Activated CD8-positive, alpha-beta memory T cell treated with anti-CD3 and anti-CD28 coated beads for 1 hour (primary cell): ENCODE measurements at places on chromosomes 7 and 10.

GRCh38 chr7:77402818-77403217 lies 13.3 kb downstream of the GSAP start:
- DNase-seq = no peak

- no peak for DNase-seq
These were observed 1.6 kb downstream of the SFMBT2 start for GRCh38 chr10:7409045-7409731.

GRCh38 chr10:88583584-88583957 lies 453 bp upstream of the RNLS start:
- DNase-seq = no peak

GRCh38 chr10:13147161-13147560 lies 14.2 kb upstream of the MCM10 start:
- DNase-seq = no peak

DNA sequence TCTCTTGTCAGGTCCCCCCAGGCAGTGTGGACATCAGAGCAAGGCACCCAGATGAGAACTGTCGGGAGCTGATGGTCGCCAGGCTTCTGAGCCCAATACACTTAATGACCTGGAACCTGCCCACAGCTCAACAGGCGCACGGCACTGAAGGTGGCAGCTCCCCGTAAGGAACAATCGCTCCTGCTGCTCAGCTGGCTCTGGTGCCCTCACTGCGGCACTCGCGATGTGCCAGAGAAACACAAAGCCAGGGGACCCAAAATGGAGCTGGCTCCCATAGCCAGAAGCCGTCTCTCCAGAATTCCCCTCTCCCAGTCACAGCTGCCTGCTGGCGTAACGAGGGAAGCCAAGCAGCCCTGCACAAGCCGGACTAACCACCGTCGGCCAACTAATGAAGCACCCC lies 6.3 kb downstream of the CALN1 start:
- no peak for DNase-seq

- no peak for DNase-seq
These were observed 63.1 kb downstream of the BMPR1A start for GRCh38 chr10:86819567-86819966.

DNA sequence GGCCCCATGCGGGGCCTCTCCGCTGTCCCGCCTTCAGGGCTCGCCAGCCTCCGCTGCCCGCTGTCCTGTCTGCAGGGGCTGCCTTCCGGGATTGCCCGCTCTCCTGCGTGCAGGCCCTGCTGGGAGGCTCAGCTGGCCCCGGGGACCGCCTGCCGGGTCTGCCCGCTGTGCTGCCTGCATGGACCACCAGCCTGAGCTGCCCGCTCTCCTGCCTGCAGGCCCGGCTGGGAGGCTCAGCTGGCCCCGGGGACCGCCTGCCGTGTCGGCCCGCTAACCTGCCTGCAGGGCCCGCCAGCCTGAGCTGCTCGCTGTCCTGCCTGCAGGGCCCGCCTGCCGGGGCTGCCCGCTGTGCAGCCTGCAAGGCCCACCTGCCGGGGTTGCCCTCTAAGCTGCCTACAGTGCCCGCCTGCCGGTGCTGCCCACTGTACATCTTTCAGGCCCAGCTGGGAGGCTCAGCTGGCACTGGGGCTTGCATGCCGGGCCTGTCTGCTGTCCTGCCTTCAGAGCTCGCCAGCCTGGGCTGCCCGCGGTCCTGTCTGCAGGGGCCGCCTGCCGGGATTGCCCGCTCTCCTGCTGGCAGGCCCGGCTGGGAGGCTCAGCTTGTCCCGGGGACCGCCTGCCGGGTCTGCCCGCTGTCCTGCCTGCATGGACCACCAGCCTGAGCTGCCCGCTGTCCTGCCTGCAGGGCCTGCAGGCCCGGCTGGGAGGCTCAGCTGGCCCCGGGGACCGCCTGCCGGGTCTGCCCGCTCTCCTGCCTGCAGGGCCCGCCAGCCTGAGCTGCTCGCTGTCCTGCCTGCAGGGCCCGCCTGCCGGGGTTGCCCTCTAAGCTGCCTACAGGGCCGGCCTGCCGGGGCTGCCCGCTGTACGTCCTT lies 165.1 kb downstream of the GLRX3 start:
- no peak for DNase-seq

GRCh38 chr7:105825371-105825770 lies 51.0 kb downstream of the ATXN7L1 start:
- no peak for DNase-seq

DNA sequence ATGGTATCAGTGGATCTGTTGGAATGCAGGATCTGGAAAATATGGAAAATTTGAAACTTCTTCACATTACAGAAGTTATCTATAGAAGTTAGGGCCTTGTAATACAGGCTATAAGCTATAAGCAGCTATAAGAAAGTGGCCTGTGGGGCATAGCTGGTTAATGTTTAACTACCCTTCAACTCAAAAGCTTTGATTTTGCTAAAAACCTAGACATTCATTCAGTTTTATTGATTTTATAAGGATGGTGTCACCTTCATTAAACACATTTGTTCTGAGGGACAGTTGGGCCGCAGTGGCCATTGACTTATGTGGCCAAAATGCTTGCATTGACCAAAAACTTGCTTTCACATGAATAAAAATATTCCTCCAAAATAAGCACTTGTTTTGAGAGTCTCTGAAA lies 13.1 kb upstream of the AKR1C3 start:
- no peak for DNase-seq
